ENCODE measurements at places on chromosomes 13 and 19.

- no peak for DNase-seq
Observed at GRCh38 chr13:39040206-39040605, 1.9 kb downstream of the NHLRC3 start.

- DNase-seq, result no peak
Observed at GRCh38 chr19:39208175-39208795, 4.2 kb upstream of the SYCN start.

- no peak for DNase-seq
Observed at GRCh38 chr13:109389456-109389855, 396.9 kb downstream of the IRS2 start.

DNA sequence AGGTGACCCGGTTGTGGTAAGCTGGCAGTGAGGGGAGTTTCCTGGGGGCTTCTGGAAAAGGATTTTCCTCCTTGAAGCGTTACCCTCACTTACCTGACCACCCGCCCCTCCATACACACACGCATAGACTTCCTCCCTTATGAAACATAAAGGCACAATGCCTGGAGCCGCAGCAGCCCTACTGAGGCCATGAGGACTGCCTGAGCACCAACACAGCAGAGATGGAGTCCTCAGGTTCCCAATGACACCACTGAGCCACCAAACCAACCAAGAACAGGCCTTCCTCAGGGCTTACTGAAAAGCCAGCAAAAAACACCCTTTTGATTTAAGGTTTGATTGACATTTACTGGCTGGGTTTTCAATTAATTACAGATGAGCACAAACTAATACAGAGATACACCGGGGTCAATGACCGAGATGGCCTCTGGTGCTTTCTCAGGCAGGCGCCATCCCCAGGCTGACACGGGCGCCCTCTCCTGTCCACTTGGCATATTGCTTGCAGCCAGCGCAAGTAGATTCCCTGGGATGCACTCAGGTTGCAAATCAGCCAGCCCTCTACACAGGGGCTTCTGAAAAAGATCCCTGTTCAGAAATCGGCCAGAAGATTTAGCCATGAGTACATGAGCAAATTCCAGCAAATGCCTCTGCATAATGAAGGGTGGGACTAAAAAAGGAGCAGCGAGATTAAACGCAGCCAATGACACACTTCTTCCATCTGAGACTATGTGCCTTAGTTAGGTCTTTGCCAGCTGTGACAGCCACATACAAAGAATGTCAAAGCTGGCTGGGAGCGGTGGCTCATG is 14.8 kb downstream of the OPA3 start:
- peak; percentile 89 for DNase-seq

GRCh38 chr13:98458431-98458830 is 118.5 kb downstream of the STK24 start:
- no peak for DNase-seq

DNA sequence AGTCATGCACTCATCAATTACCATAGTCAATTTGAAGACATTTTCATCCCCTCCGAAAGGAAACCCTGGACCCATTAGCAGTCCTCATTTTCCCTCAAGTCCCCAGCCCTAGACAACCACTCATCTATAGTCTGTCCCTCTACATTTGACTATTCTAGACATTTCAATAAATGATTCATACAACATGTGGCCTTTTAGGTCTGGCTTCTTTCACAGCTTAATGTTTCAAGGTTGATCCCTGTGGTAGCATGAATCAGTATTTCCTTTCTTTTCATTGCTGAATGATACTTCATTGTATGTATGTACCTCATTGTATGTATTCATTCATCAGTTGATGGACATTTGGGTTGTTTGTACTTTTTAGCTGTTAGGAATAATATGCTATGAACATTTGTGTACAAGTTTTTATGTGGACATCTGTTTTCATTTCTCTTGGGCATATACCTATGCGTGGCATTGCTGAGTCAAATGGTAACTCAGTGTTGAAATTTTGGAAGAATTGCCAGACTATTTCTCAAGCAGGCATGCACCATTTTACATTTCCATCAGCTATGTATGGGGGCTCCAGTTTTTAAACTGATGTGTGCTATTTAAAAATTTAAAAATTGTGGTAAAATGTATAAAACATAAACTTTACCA is 18.4 kb downstream of the SPATA13 start:
- DNase-seq, result no peak

DNA sequence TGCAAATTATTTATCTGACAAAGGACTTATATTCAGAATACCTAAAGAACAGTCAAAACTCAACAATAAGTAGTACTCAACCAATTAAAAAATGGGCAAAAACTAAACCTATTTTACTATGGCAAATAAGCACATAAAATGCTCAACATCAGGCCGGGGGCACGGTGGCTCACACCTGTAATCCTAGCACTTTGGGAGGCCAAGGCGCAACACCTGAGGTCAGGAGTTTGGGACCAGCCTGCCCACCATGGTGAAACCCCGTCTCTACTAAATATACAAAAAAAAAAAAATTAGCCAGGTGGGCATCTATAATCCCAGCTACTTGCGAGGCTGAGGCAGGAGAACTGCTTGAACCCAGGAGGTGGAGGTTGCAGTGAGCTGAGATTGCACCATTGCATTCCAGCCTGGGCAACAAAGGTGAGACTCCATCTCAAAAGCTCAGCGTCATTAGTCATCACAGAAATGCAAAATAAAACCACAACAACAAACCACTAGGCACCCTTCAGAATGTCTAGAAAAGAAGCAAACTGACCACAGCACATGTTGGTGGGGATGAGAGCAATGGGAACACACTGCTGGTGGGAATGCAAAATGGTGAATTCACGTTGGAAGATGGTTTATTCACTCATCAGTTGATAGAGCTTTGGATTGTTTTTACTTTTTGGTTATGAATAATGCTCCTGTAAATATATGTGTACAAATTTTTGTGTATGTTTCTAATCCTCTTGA is 180.6 kb upstream of the SOX1 start:
- peak; percentile 65 for DNase-seq

DNA sequence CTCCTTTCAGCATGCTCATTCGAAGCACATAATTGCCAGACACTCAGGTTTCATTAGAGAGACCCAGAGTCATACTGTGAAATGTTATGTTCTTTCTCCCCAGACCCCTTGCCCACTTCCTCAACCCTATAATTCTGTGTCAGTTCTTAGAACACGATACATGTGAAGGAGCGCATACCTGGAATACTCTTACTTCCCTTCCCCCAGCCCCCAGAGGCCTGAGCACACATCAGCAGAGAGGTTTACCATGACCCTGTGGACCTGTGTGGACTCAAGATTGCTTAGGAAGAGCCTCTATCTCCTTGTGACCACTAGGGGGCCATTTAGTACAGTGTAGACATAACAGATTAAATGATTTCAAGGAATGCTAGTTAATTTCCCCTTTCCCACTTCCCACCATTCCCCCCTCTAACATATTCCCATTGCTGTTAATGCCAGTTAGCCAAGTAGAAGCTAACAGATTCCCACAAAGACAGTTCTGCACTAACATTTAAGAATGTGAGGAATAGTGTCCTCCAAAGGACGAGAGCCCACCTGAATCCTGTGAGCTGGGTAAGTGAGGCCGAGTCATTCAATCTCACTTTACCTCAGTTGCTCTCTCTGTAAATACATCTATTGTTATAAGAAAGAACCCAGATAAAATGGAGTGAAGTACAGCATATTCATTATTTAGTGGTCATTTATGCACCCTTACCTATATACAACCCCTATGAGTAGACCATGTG is 154.2 kb upstream of the MAB21L1 start:
- DNase-seq, result no peak

- peak; percentile 94 for DNase-seq
Observed at GRCh38 chr19:3669947-3670795, 30.1 kb downstream of the PIP5K1C start.

DNA sequence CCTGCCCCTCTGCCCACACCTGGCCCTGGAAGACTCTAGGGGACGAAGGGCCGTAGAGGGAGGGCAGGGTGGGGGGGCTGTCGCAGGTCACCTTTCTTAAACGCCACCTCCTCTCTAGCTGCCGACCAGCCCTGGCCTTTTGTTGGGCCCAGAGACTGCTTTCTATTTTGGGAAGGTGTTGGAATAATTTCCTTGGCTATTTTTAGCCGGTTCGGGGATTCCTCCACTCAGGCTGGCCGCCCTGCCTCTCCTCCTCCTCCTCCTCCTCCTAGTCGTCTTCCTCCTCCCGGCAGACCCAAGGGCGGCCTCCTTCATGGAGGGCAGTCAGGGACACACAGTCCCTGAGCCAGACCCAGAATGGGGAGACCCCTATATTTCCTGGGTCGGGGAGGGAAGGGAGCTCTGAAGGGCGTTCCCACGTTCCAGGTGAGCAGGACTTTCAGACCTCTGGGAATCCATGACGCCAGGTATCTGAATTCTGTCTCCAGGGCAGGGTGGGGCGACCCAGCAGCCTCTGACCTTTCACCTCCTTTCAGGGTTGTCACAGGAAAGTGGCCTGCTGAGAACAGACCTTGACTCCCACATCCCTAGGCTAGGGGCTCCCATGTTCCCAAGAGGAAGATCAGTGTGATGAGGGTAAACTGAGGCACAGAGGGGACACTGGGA is 19.9 kb downstream of the GADD45B start:
- no peak for DNase-seq

DNA sequence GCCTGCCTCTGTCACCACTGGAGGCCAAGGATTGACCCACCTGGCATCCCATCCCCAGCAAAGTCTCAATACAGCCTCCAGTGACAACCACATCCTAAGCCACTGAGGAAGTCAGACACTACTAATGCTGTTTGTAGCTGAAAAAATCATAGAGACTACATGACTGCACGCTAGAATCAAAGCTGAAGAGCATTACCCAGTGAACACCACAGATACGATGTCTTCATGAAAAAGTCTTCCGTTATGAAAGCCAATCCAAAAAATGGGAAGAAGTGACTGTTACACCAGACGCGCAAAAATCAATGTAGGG is 11.1 kb upstream of the NUP62 start:
- no peak for DNase-seq

- no peak for DNase-seq
Observed at GRCh38 chr13:79999601-80000000, 341.3 kb downstream of the SPRY2 start.

- no peak for DNase-seq
Observed at GRCh38 chr19:50723735-50724521, 764 bp downstream of the CLEC11A start.

DNA sequence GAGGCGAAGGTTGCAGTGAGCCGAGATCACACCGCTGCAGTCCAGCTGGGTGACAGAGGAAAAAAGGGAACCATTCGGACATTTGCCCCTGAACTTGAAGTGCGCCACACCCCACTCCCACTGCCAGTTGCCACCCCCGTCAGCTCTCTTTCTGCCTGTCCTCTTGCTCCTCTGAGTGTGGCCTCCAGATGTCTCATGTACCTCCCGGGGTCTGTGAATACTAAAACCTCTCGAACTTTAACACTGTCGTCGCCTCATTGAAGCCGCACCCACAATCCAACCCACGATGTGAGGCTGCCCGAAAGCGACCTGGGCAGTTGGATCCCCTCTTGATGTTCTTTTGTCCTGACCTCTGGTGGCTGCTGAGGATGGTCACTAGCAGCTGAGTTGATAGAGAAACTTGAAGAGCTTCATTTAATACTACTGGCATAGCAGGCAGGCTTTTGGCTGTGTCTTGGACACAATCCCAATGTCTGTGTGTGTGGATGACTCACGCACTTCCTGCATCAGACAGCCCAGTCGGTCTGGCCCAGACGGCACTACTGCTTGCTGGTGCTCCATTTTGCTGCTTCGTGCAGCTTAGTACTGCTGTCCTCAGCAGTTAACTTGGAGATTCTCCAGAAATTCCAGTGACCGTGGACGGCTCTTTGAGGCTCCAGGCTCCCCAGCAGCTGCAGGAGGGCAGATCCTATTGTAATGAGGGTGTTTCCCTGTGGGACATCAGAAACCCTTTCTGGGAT is 4.2 kb downstream of the FPR3 start:
- DNase-seq, result peak; percentile 94

DNA sequence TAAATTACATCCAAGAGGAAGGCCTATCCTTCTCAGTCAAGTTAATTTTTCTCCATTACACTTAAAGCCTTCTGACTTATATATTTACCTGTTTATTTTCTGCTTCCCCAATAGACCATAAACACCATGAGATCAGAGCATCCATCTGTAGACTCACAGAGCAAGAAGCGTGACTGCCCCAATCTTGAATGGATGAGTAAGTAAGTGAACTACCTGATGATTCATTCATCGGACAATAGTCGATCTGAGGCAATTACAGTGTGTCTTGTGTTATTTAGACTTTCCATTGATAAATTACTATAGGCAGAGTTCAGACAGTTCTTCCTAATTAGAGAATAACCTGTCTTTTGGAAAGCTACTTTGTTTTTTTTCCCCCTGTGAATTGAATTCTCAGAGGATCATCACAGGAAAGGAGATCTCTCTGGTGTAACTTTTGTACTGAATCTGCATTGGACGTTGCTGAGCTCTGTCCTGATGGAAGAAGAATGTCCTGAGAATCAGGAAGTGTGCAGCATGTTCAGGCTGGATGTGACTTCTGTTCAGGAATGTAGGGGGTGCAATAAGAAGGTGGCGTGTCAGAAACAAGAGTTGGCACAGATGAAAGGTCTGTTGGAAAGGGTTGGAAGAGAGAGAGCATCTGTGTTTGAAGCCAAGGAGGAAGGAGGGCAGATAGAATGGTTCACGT is 367.0 kb downstream of the NALCN start:
- no peak for DNase-seq

GRCh38 chr13:35797991-35798390 is 321.5 kb upstream of the MAB21L1 start:
- DNase-seq, result no peak

DNA sequence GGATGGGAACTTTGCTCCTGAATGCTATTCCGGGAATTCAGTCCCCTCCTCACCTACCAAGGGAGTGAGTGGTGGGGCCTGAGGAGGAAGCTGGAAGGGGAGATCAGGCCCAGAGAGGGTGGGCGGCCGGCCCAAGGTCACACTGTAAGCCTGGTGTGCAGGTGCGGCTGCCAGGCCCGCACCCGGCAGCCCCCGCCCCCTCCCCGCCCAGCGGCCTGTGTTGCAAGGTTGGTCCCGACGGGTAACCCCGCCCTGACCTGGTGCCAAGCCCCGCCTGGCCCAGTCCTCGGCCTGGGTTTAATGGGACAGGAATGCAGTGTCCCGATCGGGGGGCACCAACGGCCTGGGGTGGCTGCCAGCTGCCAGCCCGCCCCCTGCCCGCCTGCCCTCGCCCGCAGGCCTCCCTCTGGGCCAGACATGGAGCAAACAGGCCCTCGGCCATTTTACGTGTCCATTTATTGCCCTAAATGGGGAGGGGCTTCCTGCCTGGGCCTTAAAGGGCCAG is 5.5 kb downstream of the ZBTB7A start:
- DNase-seq, result peak; percentile 83

DNA sequence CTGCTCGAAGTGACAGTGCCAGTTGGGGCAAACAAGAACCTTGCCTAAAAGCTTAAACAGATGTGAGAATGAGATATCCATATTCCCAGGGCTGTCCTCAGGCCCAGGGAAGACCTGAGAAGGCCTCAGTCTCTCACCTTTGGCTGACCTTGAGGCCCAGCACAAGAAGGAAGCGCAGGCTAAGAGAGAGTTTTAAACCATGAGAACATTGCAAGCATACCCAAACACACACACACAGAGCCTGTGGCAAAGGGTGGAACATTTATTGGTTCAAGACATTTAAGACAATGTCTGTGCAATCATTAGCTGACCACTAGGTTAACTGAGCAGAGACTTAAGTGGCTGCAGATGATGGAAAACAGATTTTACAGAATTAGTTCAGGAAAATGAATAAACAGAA is 248.2 kb downstream of the NBEA start:
- DNase-seq, result no peak

- DNase-seq, result no peak
Observed at GRCh38 chr13:101185606-101186005, 230.7 kb downstream of the NALCN start.

- DNase-seq, result no peak
Observed at GRCh38 chr19:41193430-41194156, 574 bp downstream of the CYP2S1 start.
